ENCODE measurements at places on chromosomes 6 and 20.

DNA sequence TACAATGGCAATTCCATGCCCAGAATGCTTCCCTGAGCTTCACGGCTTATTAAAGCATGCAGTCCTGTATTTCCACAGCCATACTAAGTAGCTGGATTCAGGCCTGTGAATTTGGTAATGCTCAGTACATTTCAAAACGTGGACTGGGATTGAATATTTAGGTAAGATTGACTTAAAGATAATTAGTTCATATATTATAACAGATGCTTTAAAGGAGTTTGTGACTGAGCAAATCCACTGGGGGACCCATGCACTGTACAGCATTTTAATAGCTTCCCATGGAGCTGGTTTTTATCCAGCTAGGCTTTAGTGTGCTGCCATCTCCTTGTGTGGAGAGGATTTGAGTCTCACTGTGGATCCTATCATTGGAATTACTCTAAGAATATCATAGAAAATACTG is 420.9 kb upstream of the FLRT3 start:
- DNase-seq = no peak
- H3K27ac ChIP-seq = no peak overlapping the region
- no peaks in the 10 kb centered on the region for H3K36me3 ChIP-seq
- no peak overlapping the region for H3K4me3 ChIP-seq

- no peaks in the 10 kb centered on the region for H3K4me1 ChIP-seq
- H3K4me3 ChIP-seq = no peak overlapping the region
- no peak overlapping the region for H3K27ac ChIP-seq
- H3K36me3 ChIP-seq = no peaks in the 10 kb centered on the region
- no peak for DNase-seq
These were observed 4.1 kb downstream of the SH3BGRL2 start for GRCh38 chr6:79635232-79635543.

DNA sequence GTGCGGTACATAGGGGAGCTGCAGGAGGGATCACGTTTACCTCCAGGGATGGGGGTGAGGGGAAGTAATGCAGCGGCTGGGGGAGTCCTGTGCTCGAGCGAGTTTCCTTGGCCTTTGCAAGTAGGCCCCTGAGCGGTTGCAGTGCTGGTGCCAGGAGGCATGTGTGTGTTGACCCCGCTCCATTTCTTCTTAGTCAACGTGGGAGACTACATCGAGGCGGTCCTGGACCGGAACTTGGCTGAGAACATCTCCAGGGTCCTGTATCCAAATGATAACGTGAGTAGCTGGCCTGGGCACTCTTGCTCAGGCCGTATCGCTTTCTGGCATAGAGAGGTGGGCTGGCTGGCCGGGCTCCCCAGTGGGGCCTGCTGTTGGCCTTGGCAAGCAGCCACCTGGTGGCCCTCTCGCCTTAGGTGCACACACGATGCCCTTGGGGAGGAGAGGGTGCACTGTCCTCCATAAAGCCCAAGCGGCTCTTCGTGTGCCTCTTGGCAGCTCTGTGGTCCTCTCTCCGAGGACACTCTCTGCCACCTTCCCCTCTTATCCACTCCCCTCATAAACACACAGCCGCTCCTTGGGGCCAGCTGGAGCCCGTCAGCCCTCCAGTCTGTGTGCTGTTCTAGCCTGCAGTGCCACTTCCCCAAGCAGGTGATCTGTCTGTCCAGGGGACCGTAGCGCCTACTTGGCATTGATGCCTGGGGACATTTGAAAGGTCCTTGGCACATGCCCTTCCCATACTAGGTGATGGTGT is 29.3 kb downstream of the PYGB start:
- H3K4me1 ChIP-seq = peaks cover 9% of the 10 kb centered on the region
- H3K27ac ChIP-seq = no peak overlapping the region
- no peaks in the 10 kb centered on the region for H3K27me3 ChIP-seq
- peaks cover 4% of the 10 kb centered on the region for H3K36me3 ChIP-seq
- peak; percentile 37 for DNase-seq

- H3K27ac ChIP-seq = peak overlapping the region; percentile 92
- DNase-seq = peak; percentile 63
- H3K4me1 ChIP-seq = peaks cover 40% of the 10 kb centered on the region
- no peaks in the 10 kb centered on the region for H3K36me3 ChIP-seq
- no peak overlapping the region for H3K4me3 ChIP-seq
These were observed 53.9 kb downstream of the CEBPB start for GRCh38 chr20:50244352-50245149.

- no peak overlapping the region for H3K27ac ChIP-seq
- H3K36me3 ChIP-seq = no peaks in the 10 kb centered on the region
- no peak for DNase-seq
- H3K4me3 ChIP-seq = no peak overlapping the region
- no peaks in the 10 kb centered on the region for H3K27me3 ChIP-seq
- no peaks in the 10 kb centered on the region for H3K4me1 ChIP-seq
These were observed 23.8 kb downstream of the SAMHD1 start for GRCh38 chr20:36927704-36928103.

GRCh38 chr6:23301556-23301955 is 732.2 kb downstream of the HDGFL1 start:
- no peaks in the 10 kb centered on the region for H3K4me1 ChIP-seq
- no peak for DNase-seq
- no peak overlapping the region for H3K4me3 ChIP-seq
- peaks cover 4% of the 10 kb centered on the region for H3K36me3 ChIP-seq

DNA sequence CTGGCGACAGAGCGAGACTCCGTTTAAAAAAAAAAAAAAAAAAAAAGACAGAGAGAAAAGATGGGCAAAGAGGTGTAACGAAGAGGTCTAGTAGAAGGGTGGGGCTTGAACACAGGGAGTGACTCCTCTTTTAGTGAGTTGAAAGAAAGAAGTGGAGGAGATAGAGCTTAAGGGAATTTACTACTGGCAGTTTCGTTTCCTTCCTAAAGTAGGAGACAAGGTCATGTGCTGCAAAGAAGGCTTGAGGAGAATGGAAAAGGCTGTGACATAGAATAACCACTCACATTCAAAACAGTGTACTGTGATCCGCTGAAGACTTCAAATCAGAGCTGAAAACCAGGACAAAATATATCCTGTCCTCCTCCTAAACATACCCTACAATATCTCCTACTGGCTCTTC is 63.8 kb upstream of the EIF2S2 start:
- no peaks in the 10 kb centered on the region for H3K4me1 ChIP-seq
- no peaks in the 10 kb centered on the region for H3K27me3 ChIP-seq
- DNase-seq = no peak
- H3K36me3 ChIP-seq = no peaks in the 10 kb centered on the region
- H3K27ac ChIP-seq = no peak overlapping the region
- no peak overlapping the region for H3K4me3 ChIP-seq

- H3K4me3 ChIP-seq = no peak overlapping the region
- peaks cover 4% of the 10 kb centered on the region for H3K4me1 ChIP-seq
- H3K36me3 ChIP-seq = peaks cover 9% of the 10 kb centered on the region
- H3K27me3 ChIP-seq = no peaks in the 10 kb centered on the region
- no peak for DNase-seq
These were observed 41.5 kb downstream of the MYH7B start for GRCh38 chr20:34997131-34997561.

DNA sequence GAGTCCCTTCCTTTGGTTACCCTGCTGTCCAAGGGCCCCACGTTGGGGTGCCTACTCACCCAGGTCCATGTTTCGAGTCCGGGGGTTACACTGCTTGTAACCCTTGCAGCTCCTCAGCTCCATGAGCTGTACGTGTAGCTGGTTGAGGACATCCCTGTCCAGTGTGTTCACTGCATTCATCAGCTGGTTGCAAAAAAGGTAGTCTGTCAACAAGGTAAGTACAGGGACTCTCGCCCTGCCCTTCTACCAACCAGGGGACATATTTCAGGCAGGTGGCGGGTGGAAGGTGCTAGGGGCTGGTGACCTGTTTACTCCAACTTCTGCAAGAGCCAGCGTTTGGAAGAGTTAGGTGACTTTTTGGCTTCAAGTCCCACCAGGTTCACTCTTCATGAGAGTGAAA is 123.6 kb downstream of the SULF2 start:
- H3K27ac ChIP-seq = no peak overlapping the region
- no peaks in the 10 kb centered on the region for H3K4me1 ChIP-seq
- H3K27me3 ChIP-seq = no peaks in the 10 kb centered on the region
- DNase-seq = no peak

DNA sequence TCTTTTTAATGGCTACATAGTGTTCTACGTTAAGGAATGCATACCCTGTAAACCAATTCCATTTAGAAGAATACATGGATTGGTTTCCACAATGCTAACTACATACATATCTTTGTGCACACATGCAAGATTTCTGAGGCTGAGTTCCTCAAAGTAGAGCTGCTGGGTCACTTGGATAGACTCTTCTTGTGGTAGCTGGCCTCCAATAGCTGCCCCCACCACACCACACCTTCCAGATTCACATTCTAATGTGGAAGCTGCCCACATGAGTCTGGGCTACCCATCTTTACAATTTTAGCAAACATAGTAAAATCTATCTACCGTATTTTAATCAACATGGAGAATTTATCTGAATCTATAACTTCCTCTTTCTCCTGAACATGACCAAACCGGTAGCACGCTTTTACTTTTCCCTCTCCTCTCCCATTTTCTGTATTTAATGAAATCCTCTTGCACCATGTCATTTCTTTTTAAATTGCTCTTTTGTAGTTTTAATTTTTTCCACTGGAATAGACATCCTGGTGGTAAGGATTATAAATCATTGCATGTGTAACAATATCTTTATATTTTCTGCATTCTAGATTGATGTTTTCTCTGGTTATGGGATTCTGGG is 74.7 kb upstream of the CITED2 start:
- no peak overlapping the region for H3K4me3 ChIP-seq
- H3K27ac ChIP-seq = no peak overlapping the region
- no peak for DNase-seq
- no peaks in the 10 kb centered on the region for H3K36me3 ChIP-seq
- H3K4me1 ChIP-seq = no peaks in the 10 kb centered on the region

DNA sequence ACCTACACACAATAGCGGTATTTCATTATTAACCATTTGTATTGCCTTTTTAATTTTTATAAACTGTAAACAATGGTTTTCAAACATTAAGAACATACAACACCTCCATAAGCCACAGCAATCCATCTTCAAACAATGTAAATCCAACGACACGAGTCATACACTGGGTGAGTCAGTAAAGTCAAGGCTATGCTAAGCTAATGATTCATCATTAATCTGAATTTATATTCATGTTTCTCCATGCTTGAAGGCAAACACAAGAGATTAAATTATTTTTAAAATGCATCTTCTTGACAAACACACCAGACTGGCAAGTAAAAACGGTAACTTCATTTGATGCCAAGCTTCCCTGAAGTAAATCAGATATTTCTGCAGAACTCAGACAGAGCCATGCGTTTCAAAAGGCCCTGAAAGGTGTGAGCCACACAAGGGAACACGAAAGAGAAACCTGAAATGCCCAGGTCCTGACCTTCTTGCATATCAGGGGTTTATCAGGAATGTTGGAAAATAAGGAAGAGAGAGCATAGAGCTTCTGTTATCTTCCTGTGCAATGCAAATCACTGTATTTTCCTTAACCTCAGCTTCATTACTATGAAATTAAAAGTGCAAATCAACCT is 162.5 kb downstream of the ALDH8A1 start:
- H3K36me3 ChIP-seq = no peaks in the 10 kb centered on the region
- no peaks in the 10 kb centered on the region for H3K27me3 ChIP-seq
- no peak for DNase-seq
- no peak overlapping the region for H3K4me3 ChIP-seq

DNA sequence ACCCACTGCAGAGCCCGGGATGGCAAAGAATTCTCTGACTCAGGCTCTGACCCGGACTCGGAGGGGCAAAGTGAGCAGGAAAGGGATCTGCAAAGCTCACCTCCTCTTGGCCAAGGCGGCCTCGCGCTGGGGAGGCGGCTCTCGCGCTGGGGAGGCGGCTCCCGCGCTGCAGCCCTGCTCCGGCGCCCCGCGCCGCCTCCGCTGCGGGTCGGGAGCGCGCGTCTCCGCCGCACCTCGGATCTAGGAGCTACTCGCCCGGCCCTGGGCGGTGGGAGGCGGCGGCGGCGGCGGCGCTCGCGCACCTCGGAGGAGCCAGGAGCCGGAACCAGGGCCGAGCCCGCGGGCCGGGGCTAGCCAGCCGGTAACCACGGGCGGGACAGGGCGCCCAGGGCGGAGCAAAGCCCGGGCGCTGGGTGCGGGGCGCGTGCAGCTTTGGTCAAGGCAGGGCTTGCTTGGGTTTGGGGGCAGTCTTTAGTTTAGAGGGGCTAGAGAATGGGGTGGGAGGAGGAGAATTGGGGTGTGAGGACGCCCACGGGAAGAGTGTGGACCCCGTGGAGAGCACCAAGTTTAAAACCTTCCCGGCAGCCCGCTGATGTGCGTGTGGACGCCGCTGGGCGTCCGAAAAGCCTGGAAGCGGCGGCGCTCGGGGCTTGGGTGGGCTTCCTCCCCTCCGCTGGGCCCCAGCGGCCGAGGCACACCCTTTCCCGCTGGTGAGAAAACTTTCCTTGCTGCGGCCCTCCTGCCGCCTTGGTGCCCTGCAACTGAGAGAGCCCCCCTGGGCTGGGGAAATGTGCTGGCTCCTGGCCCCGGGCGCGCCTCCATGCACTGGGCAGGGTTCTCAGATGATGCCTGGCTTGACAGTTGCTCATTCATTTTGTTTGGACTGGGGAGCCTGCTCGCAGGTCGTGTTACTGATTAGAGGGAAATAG is at the start of gene MRAP2:
Gene MRAP2 (plus strand): TSS at position 250 of the 929 bp plus-strand sequence. CDS start 21,547 bp downstream, outside the sequence.
- H3K27me3 ChIP-seq = no peaks in the 10 kb centered on the region
- H3K36me3 ChIP-seq = no peaks in the 10 kb centered on the region
- DNase-seq = no peak
- H3K4me1 ChIP-seq = no peaks in the 10 kb centered on the region
- peak within 1 kb of the TSS; percentile 13 for H3K27ac ChIP-seq
- H3K4me3 ChIP-seq = peak within 1 kb of the TSS; percentile 45

DNA sequence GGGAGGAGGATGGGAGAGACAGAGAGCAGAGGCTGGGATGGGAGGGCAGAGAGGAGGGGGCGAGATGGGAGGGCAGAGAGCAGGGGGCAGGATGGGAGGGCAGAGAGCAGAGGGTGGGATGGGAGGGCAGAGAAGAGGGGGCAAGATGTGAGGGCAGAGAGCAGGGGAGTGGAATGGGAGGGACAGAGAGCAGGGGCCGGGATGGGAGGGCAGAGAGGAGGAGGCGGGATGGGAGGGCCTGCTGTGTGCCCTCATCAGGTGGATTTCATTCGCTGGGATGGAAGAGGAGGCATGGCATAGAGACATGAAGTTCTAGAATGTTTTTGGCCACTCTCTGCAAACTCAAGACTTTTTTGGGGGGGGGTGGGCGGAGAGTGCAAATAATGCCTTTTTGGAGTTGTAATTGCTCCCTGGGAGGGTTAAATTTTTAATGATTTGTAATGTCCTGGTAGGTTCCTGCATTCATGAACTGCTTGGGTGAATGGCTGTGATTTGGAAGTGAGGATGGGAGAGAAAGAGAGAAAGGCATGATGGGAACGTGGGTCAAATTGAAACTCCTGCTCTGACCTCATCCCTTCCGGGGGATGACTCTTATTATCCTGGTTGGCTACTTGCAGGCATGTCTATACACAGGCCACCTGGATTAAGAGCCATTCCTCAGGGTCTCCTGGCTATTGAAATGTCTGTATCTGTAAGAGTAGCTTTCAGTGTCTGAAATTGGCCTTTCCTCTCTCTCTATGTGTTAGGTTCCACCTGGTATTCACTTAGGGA is 162.4 kb upstream of the AGPAT4 start:
- no peaks in the 10 kb centered on the region for H3K36me3 ChIP-seq
- no peaks in the 10 kb centered on the region for H3K27me3 ChIP-seq
- H3K4me1 ChIP-seq = peaks cover 3% of the 10 kb centered on the region
- DNase-seq = no peak
- H3K4me3 ChIP-seq = no peak overlapping the region

GRCh38 chr6:169216830-169217229 is 36.8 kb downstream of the THBS2 start:
- no peak overlapping the region for H3K4me3 ChIP-seq
- no peaks in the 10 kb centered on the region for H3K27me3 ChIP-seq
- no peaks in the 10 kb centered on the region for H3K36me3 ChIP-seq
